H4 (cell line): ENCODE measurements at places on chromosomes 12 and 14. TPM values are rescaled to one million over a fixed set of nuclear protein-coding genes. Genes with fewer than 3 reads are reported as not detected.

- DNase-seq, result no peak
Observed at GRCh38 chr14:30345511-30345910, 213.4 kb upstream of the G2E3 start.

GRCh38 chr14:92995620-92996019 lies 72.7 kb downstream of the CHGA start:
- no peak for DNase-seq

DNA sequence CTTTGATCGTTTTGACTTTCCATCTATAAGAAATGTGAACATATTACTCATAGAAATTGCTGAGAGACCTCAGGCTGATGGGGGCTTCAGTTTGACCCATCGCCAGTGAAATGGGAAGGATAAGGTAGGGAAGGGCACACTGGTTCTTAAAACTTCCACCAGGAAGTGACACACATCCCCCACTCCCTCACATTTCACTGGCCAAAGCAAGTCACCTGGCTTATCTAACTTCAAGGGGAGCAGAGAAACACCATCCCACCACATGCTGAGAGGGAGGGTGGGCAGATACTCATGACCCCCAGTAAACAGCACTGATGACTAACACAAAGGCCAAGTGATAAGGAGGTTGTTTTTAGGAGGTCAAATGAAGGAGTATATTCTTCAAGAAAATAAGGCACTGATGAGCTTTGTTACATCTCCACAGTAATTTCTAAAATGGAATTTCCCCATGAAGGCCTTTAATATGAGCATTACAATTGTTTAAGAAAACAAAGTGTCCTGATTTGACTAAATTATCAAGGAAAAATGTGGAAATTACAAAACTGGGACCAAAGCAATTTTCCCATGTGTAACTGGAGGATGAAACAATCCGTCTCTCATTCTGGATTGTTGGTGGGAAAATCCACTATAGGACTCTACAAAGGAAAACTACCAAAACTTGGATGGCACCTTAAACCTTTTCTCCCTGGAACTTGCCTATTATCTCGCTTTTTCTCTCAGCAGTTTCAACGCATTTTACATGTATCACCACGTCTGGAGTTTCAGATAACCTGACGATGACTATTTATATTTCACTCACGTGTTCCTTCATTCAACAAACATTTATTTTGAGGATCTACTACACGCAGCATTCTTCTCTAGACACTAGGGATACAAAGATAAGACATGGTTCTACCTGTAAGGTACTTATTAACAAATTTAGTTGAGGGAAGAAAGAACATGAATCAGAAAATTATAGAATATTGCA lies 91.8 kb upstream of the EEA1 start:
- no peak for DNase-seq

Gene TCL1B
- not detected in 2 replicates for total RNA-seq

Gene PRB2
- not detected in 2 replicates for total RNA-seq

Gene SPATS2
- total RNA-seq, result 24.4 and 34.1 TPM in 2 replicates

- no peak for DNase-seq
Observed at GRCh38 chr14:93212432-93212831, 5.4 kb downstream of the UBR7 start.

Gene SLC25A47
- not detected in 2 replicates for total RNA-seq

DNA sequence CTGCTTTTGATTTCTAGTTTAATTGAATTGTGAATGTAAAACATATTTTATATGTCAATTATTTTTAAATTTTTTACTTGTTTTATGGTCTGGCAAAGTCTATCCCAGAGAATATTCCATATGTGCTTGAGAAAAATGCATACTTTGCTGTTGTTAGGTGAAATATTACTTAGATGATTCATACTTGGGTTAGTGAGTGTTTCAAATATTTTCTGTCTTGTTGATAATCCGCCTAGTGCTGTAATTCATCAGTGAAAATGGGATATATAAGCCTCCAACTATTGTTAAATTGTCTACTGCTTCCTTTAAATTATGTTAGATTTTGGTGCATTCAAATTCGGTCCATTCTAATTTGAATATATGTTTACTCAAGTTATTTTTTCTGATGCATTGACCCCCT lies 395.5 kb downstream of the LRFN5 start:
- DNase-seq, result no peak

DNA sequence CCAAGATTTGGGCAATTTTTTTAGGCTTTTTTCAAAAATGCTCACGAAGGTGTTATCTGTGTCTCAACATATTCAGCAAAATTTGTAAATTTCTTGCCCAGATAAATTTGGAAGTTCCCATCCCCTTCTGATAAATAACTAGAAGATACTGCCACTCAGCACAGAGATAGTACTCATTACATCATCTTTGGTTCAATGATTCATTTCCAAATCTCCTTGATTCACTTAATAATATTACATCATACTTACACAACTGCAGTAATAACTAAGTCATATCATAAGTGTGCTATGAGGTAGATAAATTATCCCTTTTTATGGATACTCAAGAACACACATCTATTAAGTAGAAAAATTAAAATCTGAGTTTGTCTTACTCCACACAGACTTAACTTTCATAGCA lies 89.4 kb downstream of the RPAP3 start:
- no peak for DNase-seq

- peak; percentile 92 for DNase-seq
Observed at GRCh38 chr14:68458840-68459469, 333.9 kb downstream of the ZFP36L1 start.

- DNase-seq, result no peak
Observed at GRCh38 chr12:78177298-78177697, 346.6 kb downstream of the NAV3 start.

- peak; percentile 29 for DNase-seq
Observed at GRCh38 chr14:81436296-81437138, 36.4 kb upstream of the STON2 start.

- DNase-seq, result peak; percentile 76
Observed at GRCh38 chr12:124273630-124274029, 21.3 kb upstream of the RFLNA start.

DNA sequence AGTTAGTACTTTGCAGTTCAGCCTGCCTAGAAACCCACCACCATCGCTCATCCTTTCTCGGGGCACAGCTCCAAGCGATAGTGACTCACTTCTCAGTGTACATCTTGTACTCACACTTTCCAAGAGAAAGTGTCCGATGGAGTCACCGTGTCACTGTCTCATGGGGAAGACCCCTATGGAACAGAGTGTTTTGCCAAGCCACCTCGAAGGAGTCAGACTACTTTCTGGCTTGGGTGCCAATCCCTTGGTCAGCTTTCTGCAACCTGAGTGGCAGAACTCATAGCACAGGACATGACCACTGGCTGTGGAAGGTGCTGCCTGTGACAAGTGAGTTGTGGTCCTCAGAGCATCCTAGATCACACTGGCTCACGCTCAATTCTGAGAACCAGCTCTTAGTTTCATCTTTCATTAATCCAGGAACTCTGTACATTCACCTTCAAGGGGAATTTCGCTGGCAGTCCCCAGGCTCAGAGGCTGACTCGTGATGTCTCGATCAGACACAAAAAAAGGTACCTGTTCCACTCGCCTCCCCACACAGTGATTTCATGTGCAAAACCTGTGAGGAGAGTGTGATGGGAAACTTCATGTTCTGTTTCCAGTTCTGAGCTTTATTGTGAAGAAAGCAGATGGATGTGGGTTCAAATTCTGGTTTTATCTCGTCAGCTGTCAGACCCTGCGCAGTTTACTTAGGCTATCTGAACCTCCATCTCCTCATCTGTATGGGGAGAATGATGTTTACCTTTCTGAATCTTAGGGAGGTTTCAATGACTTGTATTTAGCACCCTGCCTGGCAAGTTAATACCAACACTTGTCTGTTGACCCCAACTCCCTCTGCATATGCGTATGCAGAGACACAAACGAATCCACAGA lies 127.3 kb upstream of the CCND2 start:
- no peak for DNase-seq

GRCh38 chr12:64090047-64090446 lies 132.0 kb downstream of the KICS2 start:
- DNase-seq, result no peak
